ENCODE measurements at places on chromosomes 11 and 22.

DNA sequence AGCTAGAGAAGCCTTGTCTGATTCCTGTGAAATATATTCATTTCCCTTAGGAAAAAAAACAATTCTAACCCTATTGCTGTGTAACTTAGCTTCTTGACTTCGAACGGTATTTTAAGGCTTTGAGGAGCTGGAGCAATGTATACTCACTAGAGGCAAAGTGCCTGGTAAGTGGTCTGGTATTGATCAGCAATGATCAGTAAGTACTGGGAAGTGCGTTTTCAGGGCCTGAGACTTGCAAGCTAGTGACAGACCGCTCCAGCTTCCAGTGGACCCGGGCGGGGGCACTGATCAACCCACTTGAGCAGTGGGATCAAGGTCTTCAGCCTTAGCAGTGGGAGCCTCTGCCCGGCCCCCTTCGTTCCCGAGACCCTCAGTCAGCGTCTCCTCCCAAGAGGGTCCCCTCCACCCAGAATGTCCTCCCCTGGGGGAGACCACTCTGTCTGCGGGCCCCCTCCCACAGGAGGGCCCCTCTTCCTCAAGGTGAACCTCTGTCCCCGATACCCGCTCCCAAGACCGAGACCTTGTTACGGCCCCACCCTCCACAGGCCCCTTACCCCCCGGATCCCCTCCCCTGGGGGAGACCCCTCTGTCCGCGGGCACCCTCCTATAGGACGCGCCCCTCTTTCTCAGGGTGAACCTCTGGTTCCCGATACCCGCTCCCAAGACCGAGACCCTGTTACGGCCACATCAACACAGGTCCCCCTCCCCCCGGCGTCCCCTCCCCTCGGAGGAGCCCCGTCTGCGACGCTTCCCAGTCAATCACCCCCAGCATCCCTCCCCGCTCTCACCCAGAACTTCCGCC lies 452 bp upstream of the ATXN10 start:
- DNase-seq: no peak

DNA sequence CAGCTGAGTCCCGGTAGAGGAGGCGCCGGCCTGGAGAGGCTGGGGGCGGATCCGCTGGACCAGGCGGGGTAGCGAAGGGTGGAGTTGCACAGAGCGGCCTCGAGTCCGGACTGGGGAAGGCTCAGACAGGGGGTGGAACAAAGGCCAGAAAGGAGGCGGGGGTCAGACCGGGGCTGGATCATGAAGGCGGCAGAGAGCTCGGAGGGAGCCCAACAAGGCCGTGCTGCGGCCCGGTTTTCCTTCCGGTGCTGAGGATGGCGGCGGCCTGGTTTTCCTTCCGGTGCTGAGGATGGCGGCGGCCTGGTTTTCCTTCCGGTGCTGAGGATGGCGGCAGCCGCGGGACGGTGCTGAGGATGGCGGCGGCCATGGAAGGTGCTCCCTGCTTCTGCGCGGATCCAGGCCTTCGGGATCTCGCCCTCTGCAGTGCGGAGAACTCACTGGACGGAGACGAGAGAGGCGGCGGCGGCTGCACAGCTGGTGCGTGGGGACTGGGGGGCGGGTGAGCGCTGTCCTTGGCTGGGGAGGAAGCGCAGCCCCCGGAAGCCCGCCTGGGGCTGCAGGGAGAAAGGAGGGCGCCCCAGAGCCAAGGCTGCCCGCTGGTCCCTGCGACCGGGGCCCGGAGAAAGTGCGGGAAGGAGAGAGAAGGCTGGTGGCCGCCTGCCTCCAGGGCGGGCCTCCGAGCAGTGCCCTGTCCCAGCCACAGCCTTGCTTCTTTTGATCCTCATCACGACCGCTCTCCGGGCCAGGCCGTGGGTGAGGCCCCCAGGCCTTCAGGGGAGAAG lies 350.4 kb upstream of the B3GAT1 start:
- no peak for DNase-seq

- no peak for DNase-seq
Measured at GRCh38 chr11:124890683-124891372, 6.8 kb downstream of the ROBO4 start.

DNA sequence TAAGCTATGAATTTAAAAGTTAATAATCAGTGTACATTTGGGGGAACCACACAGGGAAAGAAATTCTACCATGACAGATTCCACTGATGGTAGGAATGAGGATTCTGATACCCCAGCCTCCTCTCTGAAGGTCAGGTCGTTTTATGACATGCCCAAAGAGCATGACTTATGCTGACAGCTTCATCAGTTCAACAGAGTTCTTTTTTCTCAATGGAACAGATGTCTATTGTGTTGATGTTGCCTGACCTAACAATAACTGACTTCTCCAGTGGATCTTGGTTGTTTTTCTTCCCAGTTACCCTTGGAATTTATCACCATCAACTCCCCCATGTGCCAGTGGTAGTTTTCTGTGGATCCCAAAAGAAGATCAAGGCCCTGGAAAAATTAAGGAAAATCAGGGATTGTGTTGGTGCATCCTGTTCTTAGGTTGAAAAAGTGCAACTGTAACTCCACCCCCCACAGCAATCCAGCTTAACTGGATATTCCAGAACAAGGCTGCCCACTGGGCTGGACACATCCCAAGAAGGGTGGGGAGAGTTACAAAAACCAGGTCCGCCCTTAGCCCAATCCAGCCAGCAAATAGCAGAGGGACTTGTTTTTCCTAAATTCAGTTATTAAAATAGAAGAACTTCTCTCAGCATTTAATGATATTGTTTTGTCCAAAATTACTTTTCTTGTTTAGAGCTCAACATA lies 31.5 kb upstream of the CAT start:
- DNase-seq: no peak

DNA sequence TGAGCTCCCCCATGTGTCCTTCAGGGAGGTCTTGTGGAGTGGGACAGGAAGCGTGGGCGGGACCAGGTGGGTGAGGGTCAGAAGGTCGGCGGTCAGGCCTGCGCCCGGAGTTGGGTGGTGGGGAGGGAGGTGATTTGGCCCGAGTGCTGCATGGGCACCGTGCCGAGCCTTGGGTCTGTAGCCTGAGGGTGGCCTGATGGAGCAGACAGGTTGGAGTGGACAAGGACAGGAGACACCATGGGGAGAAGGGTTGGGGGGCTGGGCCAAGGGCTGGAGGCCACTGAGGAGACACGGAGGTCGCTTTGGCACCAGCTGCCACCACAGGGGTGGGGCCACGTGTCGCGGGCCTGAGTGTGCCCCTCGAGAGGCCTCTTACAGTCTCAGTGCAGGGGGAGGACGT lies 53.1 kb downstream of the AP2A2 start:
- no peak for DNase-seq
